ENCODE measurements at places on chromosomes 2 and 18.

DNA sequence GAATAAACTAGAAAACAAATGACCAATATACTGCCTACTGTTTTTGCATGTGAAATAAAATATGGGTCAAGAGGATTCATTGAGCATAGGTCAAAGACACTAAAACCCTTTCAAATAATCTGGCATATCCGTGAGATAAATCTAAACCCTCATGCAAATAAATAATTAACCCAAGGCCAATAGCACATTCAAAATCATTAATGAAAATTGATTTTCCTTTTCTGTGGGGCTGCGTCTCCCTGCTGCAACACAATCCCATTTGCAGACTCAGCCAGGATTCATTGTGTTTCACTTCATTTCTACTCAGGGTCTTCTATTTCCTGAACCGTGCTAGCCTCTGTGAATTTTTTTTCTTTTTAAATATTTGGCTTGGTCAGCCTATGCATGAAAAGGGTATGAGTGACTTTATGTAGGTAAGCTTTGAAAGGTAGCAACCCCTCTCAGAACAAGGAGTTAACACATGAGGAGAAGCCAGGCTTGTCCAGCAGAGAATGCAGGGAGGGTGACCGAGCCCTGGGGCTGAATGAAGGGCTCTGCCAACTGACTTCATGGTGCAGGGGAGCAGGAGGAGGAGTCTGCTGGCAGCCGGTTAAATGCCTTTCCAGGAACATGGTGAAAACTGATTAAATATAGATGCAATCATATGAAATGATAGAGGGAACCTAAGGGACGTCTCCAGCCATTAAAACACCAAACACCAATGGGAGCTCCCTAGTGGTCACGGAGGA, 10.3 kb upstream of the CTAGE1 start:
- DNase-seq: no peak

DNA sequence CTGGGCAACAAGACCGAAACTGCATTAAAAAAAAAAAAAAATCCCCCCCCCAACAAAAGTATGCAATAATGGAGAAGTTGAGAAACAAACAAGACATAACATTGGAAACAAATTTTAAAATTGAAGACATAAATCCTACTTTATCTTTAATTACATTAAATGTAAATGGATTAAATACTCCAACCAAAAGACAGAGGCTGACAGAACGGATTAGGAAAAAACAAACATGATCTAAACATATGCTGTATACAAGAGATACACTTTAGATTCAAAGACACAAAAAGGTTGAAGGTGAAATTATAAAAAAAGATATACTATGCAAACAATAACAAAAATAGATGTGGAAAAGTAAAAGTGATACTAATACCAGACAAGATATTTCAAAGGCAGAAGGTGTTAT, 350.8 kb upstream of the RGPD4 start:
- DNase-seq: no peak

GRCh38 chr2:179612591-179613298, 248.7 kb downstream of the ZNF385B start:
- DNase-seq: no peak

DNA sequence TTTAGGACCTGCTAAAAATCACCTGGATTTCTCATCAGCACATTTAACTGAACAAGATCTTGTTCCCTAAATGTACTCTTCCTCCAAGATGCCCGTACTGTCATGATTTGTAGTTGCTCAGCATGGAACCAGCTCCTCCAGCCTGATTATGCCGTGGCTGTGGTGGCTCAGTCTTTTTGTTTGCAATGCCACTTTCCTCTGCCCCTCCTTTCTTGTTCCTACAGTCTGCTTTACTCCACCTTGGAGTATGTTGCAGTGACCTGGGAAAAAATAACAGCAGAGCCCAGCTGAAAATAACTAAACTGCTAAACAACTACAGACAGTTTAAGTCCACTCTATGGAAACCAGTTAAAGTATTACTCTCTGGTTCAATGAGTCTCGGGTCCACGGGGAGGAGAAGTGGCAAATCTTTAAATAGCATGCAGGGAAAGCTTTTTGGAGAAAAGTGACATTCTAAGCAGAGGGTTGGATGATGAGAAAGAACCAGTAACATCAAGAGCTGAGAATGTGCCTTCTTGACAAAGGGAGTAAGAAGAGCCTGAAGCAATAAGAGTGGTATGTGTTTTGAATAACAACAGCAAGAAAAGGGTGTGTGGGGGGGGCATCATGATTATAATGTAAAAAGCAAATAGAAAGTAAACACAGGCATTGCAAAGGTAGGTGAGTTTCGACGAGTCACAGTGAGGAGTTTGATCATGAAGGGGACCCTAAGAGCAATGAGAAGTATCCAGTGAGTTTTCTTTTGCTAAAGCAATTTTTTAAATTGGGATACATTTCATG, 225.7 kb downstream of the TMX3 start:
- DNase-seq: no peak

- no peak for DNase-seq
These were observed 60.8 kb upstream of the DNMT3A start for GRCh38 chr2:25402477-25402876.

- no peak for DNase-seq
These were observed 33.3 kb upstream of the KLF11 start for GRCh38 chr2:10009811-10010781.

DNA sequence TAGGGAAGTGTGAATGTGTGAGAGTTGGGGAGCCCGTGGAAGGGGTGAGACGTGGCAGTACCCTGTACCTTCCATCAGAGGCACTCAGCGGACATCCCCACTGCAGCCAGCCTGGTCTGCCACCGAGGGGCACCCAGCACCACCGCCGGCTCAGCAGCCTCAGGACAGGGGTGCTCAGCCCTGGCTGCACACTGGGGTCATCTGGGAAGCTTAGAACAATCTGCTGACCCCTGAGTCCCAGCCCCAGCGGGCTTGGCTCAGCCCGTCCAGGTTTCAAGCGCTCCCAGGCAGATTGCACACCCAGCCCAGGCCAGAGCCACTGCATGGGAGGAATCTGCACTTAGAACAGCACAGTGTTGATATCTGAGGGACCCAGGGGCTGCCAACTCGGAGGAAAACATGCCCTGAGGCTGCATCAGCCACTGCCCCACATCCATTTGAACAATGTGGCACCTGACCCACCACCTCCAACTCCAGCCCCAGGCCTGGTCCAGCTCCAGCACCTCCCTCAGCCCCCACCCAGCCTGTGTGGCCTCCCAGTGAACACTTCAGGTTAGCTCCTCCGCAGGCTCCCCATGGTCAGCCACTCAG, 147.1 kb upstream of the OTOS start:
- DNase-seq: no peak

- no peak for DNase-seq
These were observed 18.1 kb downstream of the ZAP70 start for GRCh38 chr2:97731274-97732020.

GRCh38 chr2:54741250-54741649, 17.8 kb downstream of the EML6 start:
- no peak for DNase-seq

GRCh38 chr2:48984922-48985321, 169.4 kb downstream of the FSHR start:
- DNase-seq: no peak

DNA sequence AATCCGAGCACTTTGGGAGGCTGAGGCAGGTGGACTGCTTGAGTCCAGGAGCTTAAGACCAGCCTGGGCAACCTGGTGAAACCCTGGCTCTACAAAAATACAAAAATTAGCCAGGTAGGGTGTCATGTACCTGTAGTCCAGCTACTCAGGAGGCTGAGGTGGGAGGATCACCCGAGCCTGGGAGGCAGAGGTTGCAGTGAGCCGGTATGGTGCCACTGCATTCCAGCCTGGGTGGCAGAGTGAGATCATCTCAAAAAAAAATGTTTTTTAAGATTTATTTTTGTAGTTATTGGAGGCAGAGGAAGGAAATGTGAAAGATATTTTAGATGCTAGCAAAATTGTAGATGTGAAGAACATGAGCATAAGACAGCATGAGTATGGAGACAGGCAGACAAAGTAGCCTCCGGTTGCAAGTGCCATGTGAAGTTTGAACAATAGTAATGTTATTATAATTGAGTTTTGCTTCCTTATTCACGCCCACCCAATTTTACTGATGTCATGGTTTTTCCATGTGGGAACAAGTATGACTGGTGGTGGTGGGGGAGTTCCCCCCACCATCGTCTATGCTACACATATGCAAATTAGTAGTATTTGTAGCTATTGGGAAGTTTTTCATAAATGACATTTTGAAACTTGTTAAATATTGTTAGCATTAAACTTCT, 18.0 kb downstream of the REL start:
- no peak for DNase-seq

DNA sequence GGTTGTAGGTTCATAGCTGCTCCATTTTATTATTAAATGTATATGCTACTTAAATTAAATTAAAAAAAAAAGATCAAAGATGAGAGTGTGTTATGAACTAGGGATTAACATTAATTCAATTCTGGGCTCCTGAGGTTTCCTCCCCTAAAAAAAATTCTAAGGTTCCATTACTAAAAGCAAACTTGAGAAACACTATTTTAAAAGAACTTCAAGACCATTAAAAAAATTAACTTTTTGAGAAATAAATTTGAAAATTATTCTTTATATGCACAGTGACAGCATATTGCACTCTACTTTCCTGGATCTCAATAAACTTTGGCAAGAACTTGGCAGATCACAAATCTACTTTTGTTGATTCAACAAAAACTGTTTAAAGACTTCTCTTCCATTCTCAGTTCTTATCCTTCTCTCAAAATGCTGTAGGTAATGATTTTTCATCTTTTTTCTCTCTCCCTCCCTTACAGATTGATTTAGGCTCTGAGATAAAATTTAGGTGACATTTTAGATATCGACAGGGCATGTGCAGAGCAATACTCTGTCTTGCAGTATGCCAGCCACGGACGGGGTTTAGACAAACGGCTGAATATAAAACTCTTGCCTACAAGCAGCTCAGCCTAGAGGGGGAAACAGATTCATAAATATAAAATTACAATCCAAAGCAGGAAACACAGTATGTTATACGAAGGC, 592 bp upstream of the MARS2 start:
- DNase-seq: no peak

DNA sequence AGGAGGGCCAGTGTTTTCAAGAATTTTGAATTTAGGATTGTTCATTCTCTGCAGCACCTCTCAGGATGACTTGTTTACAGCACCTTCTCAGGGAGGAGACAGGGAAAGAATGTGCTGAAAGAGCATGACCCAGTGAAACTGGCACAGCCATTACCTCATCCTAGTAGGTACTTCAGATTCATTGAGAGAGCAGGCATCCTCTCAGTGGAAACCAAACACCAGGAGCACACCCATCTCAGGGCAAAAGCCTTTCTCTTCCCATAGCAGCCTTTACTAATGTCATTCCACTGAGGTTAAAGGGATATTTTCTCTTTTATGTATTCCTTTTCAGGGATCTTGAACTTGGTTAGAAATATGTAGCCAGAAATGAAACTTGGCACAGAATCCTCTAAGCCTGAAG, 2.6 kb downstream of the MAP2 start:
- peak; percentile 38 for DNase-seq

DNA sequence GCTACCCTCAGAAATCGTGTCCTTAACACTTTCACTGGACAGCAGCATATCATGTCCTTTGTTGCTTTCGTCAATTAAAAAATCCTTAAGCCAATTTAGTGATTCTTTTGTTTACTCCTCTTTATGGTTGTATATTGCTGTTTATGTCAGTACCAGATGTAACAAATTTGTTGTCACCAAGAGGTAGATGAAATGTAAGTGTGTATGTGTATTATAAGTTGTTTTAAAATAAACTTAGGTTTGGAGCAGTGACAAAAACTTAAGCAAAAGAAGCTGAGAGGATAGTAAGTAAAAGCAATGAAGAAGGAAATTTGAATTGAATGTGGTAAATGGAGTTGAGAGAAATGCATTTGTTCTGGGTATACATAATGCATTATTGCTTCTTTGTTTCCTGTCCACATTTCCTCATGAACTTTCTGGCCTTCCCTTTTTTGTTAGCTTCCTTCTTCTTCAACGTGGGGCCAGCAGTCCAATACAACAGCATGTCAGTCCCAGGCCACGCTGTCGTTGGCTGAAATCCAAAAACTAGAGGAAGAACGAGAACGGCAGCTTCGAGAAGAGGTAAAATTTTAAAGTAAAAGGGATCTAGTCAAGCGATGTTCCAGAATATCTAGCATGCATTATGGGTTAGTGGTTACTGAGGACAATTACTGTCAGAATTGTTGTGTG, 30.5 kb upstream of the SNORC start:
- no peak for DNase-seq

GRCh38 chr2:174717273-174717672, 47.0 kb downstream of the CHRNA1 start:
- DNase-seq: no peak

DNA sequence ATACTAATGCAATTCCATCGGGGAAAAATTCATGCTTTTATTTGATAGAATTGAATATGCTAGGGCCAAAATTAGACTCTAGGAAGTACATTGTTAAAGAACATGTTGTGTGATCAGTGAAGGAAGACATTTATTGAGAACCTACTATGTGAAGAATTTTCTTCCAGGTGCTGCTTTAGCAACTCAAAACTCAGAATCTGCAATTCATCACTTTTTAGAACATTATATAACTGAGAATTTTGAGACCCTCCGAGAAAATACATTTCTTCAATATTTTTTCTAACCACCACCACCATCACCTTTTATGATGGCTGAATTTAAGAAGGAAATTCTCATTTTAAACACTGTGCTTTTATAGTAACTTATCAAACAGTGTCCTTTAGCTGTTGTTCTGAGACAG, 315.2 kb downstream of the FIGN start:
- no peak for DNase-seq

DNA sequence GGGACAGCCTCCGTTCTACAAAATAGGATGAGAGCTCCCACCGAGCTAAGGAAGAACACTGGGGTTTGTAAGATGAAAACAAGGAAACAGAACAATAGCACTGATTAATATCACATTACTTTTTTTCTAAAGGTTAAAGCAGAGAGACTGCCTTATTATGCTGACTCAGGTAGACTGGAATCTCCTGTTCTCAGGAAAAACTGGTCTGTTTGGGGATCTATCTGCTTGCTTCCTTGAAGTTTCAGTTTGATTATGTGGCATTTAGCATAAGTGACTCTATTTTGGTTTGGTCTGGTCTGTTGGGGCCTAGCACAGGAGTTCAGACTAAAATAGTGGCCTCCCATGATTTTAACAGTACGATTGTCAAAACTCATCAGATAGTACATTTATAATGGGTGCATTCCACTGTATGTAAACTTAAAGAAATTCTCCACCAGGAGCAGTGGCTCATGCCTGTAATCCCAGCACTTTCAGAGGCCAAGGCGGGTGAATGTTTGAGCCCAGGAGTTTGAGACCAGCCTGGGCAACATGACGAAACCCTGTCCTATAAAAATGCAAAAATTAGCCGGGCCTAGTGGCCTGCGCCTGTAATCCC, 64.1 kb upstream of the NDUFV2 start:
- no peak for DNase-seq

DNA sequence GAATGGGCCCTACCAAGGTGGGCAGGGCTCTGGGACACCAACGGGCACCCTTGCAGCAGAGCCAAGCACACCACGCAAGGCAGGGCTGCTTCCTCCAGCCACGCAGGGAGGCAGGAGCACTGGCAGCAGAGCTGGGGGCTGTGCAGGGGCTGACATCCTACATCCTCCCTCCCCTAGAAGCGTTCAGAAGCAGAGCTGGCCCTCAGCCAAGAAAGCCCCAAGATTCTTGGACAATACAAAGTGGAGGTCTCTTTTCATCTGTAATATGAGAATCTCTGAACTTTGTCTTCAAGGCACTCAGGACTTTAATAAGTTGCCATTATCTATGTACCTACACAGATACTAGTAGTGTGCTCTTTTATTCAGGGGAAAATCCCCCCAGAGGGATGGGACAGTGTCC, 128.1 kb upstream of the AGAP1 start:
- no peak for DNase-seq

GRCh38 chr2:2839393-2839781, 508.3 kb upstream of the MYT1L start:
- no peak for DNase-seq
